ENCODE measurements at places on chromosomes 5 and 9.

DNA sequence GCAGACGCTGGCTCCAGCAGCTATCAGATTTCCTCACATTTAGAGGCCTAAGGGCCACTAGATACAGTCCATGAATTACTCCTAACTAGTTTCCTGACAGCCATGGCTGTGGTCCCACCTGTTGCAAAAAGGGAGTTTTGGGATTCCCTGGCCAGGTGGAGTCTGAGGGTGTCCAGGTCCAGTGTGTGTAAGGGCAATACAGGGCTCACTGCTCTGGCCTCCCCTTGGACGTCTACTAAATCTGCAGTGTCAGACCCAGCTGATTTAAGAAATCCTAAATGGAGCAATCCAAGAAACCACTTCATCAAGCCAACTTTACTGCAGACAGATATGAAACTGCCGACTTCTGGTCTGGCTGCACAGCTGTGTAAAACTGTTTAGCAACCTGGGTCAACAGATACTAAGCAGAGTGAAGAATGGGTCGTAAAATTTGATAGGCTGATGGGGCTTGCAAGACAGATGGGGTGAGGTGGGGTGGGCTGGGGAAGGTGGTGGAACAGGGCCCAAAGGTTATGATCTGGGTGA is 116.4 kb downstream of the GADD45G start:
- no peak for DNase-seq

DNA sequence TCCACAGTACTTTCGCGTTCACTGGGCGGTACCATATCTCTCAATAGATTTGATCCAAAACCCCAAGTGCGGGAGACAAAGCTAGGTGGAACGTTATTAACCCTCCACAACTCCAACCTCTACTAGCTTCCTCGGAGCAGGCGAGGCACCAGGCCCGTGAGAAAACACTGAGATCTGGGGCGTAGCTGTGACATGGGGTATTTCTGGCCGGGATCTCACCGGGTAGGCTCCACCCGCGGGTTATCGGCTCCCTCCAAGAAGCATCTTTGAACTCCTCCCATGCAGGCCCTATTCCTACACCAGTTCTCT is 350 bp upstream of the SLC25A46 start:
- no peak for DNase-seq

- peak; percentile 97 for DNase-seq
Measured at GRCh38 chr5:91384671-91385430, 1.7 kb upstream of the ARRDC3 start.

DNA sequence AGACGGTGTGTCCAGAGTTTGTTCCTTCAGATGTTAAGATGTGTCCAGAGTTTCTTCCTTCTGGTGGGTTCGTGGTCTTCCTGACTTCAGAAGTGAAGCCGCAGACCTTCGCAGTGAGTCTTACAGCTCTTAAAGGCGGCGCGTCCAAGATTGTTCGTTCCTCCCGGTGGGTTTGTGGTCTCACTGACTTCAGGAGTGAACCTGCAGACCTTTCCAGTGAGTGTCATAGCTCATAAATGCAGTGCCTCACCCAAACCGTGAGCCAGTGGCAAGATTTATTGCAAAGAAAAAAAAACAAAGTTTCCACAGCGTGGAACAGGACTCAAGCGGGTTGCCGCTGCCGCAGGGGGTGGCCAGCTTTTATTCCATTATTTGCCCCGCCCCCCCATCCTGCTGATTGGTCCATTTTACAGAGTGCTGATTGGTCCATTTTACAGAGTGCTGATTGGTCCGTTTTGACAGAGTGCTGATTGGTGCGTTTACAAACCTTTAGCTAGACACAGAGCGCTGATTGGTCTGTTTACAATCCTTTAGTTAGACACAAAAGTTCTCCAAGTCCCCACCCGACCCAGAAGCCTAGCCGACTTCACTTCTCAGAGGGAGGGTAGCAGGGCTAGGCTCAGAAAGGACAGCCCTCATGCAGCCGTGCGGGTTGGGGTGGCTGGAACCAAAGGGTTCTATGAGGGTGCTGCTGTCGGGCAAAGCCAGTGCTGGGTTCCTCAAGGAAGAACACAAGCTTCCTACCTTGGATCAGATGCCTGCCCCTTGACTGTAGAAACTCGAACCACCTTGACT is 9.1 kb upstream of the RNF130 start:
- DNase-seq = no peak

- peak; percentile 18 for DNase-seq
Measured at GRCh38 chr9:94937214-94937903, 210.9 kb downstream of the AOPEP start.

- DNase-seq = no peak
Measured at GRCh38 chr9:82783045-82783444, 279.9 kb downstream of the RASEF start.

- no peak for DNase-seq
Measured at GRCh38 chr9:6034954-6035353, 19.5 kb upstream of the RANBP6 start.

DNA sequence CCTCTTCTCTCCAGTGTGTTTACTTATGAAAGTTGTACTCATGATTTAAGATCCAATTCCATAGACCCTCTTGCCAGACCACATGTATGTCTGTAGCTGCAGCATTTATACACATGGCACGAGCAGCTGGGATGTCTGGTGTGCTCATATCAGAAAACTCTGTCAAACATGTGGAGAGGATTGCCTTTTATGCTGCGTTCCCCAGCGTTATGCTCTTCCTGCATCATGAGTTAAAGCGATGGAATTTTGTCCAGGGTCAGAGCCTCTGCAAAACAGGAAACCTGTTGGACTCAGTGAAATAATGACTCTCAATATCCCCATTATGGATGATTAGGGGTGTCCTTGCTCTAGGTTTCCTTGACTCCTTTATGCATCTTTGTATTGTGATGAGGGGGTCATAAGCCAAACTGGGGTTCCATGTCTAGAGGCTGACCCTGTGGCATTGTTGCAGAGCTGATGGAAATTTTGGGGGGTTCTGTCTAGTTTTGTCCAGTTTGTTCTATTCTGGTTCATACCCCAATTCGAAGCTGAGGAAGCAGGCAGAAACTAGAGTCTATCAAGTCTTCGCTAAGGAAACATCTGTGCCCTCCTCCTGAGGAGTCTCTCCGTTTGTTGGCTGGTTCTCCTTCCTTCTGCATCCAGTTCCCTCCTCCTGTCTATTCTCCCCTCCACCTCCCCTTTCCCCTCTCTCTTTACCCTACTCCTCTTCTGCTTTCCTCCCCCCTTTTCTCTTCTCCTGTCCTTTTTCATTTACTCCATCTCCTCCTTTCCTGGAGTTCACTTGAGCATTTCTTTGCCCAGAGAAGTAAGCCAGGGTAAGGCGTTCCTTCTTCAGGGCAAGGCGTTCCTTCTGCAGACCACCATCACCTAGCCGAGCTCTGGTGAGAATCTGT is 252.8 kb downstream of the MAST4 start:
- DNase-seq = no peak

DNA sequence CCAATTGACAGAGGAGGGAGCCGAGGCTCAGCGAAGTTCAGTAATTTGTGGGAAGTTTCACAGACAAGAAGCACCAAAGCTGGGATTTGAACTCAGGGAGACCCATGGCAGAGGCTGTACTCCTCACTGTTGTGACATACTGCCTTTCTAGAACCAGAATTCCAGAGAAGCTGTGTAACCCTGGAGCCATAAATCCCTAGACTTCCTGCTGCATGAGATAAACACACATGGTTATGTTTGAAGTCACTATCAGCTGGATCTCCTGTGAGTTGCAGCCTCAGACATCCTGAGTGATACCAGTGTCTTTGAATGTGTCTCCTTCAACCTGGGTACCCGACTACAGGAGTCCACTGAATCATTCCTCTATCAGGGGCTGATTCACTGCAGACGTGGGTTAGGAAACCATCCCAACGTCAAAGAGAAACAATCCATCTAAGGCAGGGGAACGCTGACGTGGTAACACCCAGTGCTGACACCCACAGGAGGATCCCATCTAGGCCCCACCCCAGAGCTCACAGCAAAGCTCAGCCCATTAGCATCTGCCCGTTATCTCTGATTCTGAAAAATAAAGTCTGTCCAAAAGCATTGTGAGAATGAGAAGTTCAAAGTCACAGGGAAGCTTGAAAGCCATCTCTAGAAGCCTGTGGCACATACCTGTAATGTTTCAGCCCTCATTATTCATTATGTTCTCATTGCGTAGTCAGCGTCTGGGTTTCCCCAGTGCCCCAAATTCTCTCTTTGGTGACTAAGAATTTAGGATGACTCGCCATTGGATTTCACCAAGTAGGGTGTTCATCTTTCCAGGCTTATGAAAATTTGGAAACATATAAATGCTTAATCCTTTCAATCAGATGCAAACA is 36.3 kb upstream of the BASP1 start:
- peak; percentile 55 for DNase-seq

DNA sequence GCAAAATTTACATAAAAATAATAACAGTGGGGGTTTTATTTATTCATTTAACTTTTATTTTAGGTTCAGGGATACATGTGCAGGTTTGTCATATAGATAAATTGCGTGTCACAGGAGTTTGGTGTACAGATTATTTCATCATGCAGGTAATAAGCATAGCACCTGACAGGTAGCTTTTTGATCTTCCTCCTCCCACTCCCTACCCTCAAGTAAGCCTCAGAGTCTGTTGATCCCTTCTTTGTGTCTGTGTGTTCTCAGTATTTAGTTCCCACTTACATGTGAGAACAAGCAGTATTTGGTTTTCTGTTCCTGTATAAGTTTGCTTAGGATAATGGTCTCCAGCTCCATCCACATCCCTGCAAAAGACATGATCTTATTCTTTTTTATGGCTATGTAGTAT is 240.3 kb downstream of the KIAA0825 start:
- DNase-seq = no peak

GRCh38 chr5:11507156-11507910 is 396.9 kb downstream of the CTNND2 start:
- DNase-seq = no peak

GRCh38 chr9:34380034-34380510 is 3.4 kb upstream of the MYORG start:
- no peak for DNase-seq
